ENCODE measurements at places on chromosomes 3 and 15.

GRCh38 chr15:58214591-58215340, 76.6 kb downstream of the AQP9 start:
- DNase-seq = no peak

GRCh38 chr15:42511007-42511391, 15.6 kb downstream of the SNAP23 start:
- DNase-seq = no peak

- peak; percentile 67 for DNase-seq
Measured at GRCh38 chr3:24451461-24452099, 43.1 kb downstream of the THRB start.

DNA sequence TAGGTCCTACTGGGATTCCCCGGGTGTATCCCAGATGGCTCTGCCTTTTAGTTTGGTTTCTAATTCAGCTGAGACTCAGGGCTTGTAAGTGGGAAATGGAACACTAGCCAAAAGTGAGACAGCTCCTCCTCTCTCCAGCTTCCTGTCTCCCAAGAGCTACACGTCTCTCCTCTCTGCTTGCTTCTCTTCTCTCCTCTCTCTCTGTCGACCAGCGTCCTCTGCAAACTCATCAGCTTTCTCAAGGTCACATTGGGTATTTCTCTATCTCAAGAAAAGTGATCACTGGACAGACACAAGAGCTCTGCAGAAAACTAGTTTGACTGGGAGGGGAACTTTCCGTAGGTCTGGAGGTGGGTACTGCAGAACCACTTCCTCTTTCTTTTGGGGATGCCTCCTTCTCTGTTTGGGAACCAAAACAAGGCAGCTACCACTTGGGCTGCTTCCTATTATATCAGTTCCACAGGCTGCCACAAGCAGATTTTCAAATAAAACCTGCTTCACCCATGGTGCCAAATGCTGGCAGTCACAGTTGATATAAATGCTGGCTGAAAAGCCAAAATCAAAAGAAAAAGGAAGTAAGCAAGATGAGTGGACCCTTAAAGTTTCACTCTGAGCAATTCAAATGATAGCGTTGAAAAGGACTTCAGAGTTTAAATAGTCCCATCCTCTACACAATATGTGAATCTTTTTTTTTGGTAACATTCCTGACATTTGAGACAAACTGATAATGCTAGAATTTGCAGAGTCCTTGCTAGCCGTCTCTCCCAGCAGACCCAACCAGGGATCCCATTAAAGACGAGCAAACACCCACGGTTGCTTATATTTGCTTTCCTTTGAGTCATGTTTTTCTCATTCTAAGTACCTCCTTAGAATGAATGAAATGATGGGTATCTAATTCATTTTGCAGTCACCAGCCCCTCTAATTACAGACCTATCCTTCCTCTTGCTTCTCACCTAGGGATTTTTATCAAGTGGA, 7.2 kb upstream of the DYNC1LI1 start:
- DNase-seq = peak; percentile 19

GRCh38 chr3:158451405-158452055, 119.5 kb upstream of the MLF1 start:
- no peak for DNase-seq

DNA sequence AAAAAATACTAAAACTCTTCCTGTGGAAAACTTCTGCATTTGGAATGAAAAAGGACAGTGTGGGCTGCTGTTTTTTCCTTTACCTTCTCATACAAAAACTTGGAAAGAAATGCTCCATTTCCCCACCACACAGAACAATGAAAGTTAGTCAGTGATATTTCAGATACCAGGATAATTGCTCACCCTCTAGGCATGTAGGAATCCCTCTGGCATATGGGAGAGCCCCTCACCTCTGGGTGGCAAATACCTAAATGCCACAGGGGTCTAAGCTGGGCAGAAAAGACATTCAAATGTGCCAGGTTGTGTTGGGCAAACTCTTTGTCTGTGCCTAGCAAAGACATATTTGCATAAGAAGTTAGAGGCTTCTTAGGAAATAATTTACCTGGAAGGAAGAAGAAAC, 560.3 kb upstream of the NR2F2 start:
- DNase-seq = peak; percentile 71

GRCh38 chr3:57864853-57865252, 108.7 kb downstream of the SLMAP start:
- DNase-seq = peak; percentile 41

- DNase-seq = no peak
Measured at GRCh38 chr3:63413523-63413922, 135.4 kb downstream of the SYNPR start.

DNA sequence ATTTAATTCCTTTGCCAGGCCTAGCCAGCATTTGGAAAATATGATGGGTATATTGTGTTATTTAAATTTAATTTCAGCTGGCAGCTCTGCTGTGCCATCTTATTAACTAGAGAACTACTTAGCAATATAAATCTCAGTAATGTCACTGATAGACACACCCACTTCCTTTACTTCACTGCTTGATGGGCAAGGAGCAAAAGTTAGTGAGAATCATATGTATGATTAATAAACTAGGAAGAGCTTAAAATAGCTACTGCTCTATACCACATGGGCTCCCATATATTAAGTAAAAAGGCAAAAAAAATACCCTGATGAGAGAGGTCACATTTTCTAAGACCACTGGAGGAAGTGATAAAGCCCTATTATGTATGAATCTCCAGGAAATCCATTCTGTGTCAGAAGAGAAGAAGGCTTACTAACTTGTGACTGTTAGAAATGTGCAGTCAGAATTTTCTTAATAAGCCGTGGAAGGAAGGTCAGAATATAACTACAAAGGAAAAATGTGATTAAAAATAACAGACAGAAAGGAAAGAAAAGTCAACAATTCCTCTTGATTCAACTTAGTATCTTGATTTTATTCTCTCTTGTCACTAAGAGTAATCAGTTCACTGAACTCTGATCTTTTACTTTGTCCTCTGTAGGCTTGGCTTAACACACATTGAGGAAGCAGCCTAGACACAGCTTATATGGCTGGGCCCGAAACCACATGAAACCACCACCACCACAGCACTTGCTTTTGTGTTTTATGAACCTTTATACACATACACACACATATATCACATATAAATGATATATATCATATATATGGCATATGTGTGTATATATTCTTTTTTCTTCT, 1233.9 kb upstream of the ALCAM start:
- peak; percentile 17 for DNase-seq

GRCh38 chr3:178514401-178514800, 21.8 kb upstream of the KCNMB2 start:
- no peak for DNase-seq

DNA sequence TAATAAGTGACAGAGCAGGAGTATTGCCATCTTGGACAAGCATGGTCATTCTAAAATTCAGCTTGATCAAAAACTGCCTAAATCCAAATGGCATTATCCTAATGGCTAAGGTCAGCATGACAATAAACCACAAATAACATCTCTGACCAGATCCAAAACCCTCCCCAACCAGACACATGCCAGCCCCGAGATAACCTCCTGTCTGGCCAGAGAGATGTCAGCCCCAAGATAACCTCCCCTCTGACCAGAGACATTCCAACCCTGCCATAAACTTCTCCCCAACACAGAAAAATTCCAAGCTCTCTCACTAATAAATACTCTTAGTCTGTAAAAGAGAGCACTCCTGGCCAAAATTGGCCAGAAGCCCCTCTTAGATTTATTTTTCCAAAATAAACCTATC, 470.5 kb upstream of the UBE2E2 start:
- DNase-seq = no peak

Measured in PC-3 (cell line).